Activated naive CD4-positive, alpha-beta T cell treated with anti-CD3 and anti-CD28 coated beads, Interleukin-2, amount 50 U/mL, for 16 hours (primary cell): ENCODE measurements at places on chromosomes 1 and 21.

- no peak for DNase-seq
Measured at GRCh38 chr1:2591581-2592261, 5.1 kb downstream of the PRXL2B start.

DNA sequence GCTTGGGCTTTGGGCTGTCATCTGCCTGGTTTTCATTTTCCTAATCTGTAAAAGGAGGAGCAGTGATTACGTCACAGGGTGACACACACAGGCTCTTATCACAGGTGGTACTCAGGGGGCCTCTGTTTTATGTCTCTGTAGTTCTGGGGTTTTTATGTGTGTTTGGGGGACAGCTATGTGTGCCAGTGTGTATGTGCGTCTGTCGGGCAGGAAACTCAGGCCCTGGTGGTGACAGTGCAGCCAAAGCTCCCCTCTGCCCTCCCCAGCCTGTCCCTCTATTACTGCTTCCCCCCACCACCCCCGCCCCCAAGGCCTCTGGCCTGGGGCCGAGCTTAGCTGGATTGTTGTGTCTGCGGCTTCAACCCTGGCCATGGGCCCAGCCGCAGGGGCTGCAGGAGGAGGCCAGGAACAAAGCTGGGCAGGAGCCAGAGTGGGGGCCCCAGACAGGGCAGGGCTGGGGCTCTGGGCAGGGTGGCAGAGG, 13.3 kb downstream of the MFAP2 start:
- DNase-seq: no peak

GRCh38 chr1:153922076-153922971, 448 bp downstream of the GATAD2B start:
- peak; percentile 65 for DNase-seq

GRCh38 chr1:1058921-1059493, 15.1 kb downstream of the RNF223 start:
- no peak for DNase-seq

- no peak for DNase-seq
Measured at GRCh38 chr1:238345837-238346236, 455.1 kb upstream of the ZP4 start.

GRCh38 chr1:184761969-184762485, 7.4 kb upstream of the EDEM3 start:
- no peak for DNase-seq

- no peak for DNase-seq
Measured at GRCh38 chr1:179012038-179012437, 13.7 kb upstream of the FAM20B start.

DNA sequence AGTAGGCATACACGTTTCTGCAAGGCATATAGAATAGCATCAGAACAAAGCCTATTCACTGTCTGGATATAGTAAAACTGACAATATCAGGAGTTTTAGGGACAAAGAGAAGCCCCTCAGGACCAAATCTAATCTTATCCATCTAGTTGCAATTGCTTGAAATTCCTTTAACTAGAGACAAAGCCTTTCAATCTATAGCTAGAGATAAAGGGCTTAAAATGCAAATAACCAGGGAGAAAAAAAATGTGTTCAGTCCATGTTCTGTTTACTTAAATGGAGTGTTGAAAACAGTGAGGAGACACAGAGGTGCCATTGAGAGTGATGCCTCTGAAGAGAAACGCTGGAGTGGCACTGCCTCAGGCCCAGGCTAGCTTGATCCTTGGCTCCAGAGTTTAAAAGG, 286.1 kb downstream of the DPYD start:
- no peak for DNase-seq

DNA sequence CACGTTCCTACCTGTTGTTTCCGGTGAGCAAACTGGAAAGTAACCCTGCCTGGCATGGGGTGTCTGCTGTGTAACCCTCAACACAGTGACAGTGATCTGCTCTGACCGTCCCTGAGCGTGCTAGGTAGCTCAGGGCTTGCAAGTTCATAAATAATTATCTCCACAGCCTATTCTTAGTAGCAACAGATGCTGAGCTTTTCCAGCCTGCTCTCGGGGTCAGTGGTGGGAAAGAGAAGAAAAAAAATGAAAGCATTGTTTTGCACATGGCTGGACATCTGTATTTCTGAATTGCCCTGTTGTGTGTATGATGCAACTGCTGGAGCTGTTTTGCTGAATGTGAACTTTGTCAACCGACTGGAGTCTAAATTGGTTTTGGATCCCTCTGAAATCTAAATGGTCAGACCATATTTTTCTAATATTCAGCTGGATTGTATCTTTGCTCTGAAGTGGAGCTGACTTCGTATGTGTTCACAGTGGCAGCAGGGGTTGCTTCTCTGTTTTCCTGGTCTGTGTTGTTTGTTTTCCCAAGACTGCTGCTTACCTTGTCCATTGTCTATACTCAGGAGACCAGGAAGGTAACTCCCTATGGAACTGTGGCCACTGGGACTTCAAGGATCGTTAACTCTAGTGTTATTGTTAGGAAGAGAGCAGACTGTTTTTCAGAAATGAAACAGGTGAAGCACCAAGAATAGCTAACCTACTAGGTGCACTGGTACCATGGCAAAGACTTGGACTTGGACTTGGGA, 27.0 kb downstream of the TGFB2 start:
- no peak for DNase-seq

DNA sequence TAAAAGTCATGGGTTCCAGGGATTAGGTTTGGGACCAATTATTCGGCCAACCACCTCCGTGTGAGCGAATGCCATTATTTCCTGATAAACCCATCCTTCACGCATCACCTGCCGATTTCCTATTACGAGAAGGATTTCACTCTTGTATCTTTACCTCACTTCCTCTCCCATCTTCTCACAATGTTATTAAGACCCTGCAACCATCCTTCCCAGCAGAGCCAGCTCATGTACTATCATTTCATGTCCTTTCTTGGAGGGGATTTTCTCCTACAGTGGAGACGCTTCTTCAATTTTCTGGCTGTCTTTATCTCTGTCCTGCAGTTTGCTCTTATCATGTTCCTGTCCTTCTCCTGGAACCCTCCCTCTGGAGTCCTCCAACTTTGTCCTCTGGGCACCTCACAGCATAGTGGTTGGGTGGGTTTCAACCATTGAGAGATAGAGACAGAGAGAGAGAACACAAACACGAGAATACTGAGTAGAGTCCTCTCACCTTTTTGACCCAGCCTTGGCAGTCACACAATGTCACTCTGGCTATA, 192.2 kb downstream of the DYRK1A start:
- no peak for DNase-seq

- DNase-seq: no peak
Measured at GRCh38 chr1:215777370-215777925, 210.3 kb downstream of the KCTD3 start.

DNA sequence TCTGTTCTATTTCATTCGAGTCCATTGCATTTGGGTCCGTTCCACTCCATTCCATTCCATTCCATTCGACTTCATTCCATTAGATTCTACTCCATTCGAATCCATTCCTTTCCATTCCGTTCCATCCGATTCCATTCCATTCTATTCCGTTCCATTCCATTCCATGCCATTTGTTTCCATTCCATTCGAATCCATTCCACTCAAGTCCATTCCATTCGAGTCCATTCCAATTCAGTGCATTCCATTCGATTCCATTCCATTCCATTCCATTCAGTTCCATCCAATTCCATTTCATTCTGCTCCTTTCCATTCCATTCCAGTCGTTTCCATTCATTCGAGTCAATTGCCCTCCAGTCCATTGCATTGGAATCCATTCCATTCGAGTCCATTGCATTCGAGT, 2603.7 kb upstream of the TPTE start:
- DNase-seq: no peak

DNA sequence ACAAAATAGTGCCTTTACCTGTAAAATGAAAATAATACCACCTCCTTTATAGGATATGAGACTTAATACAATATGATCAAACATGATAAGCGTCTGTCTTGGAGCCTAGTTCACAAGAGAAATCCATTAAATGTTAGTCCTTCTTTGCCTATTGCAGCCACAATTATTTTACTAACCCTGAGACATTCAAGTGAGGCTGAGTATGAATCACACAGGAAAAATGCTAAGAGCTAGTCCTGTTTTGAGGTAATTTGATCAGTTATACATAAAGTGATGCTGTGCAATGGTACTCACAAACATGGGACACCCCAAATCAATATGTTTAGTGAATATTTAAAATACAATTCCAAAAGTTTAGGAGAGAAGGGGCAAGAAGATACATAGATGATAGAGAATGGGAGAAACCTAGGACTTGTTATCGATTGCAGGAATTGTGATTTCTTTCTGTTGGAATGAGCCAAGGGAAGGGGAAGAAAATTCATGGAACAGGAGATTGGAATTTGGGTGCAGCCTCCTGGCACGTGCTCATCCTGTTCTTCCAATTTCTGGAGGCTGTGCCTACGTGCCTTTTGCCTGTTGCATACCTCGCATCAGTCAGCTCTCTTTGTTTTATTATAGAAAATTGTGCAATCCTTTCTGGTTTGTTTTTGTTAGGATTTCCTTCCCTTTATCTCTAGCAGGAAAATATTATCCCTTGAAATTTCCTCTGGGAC, 39.9 kb upstream of the BACH1 start:
- DNase-seq: no peak

GRCh38 chr21:35145626-35146233, 96.6 kb upstream of the RUNX1 start:
- DNase-seq: no peak

DNA sequence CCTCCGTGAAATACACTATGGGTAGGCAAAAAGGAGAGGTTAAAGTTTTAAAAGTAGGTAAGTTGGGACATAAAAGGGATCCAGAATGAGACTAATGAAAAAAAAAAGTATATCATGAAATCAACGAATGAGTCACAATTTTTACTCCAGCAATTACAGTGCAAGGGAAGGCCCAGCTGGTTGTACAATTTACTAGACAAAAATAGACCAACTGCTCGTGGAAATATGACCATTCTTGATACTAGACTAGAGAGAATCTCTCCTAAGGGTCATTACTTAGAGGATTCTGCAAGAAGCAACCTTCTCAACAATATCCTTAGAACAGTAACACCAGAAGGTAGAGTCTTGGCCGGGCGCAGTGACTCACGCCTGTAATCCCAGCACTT, 55.1 kb upstream of the EFHD2 start:
- DNase-seq: no peak

- DNase-seq: no peak
Measured at GRCh38 chr1:186837806-186838205, 9.1 kb downstream of the PLA2G4A start.

- no peak for DNase-seq
Measured at GRCh38 chr1:58430421-58431275, 115.9 kb downstream of the OMA1 start.

DNA sequence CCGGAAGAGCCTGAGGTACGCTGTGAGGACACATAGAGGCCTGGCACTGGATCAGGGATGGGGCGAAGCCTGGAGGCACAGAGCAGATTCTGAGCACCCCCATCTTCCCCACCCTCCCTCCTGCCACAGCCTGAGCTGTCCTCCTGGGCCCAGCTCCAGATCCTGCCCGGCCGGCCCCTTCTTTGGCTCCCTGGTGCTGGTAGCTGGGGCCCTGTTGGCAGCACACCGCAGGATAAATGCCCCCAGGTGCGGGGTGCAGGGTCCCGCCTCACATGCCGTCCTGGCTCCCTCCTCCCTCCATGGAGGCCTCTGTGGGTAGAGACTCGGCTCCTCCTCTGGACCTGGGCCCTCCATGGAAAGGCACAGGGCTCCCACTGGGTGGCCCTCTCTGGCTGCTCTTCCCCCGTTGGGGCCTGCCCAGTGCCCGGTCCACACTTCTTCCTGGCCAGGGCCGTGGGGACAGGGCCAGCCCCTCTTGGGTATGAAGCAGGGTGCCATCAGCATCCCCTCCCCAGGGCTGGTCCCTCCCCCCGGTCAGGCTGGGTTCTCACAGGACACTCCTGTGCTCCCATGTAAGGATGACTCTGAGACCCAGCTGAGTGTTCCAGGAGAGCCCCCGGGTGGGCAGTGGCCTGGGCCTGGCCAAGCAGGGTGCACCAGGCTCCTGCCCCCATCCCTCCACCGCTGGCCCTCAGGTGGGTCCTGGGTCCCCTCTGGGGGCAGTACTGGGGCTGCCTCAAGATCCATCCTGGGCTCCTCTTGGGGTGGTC, 1.1 kb upstream of the OBSCN start:
- no peak for DNase-seq

DNA sequence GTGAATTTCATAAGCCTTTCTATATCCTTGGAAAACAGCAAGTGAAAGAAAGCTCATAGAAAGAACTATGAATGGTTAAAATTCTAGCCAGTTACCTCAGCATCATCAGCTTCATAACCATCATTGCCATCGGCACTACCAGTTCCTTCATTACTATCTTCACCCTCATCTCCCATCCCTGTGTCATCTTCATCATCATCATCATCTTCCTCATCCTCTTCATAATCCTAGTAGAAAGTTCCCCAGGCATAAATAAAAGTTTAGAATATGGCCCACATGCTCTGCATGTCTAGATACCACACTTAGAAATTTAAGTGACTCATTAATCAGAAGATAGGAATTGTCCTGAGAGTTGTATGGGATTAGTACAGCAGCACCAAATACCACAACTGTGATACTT, 49.0 kb downstream of the TPR start:
- DNase-seq: no peak

- DNase-seq: no peak
Measured at GRCh38 chr1:211839106-211839505, 8.5 kb upstream of the LPGAT1 start.

DNA sequence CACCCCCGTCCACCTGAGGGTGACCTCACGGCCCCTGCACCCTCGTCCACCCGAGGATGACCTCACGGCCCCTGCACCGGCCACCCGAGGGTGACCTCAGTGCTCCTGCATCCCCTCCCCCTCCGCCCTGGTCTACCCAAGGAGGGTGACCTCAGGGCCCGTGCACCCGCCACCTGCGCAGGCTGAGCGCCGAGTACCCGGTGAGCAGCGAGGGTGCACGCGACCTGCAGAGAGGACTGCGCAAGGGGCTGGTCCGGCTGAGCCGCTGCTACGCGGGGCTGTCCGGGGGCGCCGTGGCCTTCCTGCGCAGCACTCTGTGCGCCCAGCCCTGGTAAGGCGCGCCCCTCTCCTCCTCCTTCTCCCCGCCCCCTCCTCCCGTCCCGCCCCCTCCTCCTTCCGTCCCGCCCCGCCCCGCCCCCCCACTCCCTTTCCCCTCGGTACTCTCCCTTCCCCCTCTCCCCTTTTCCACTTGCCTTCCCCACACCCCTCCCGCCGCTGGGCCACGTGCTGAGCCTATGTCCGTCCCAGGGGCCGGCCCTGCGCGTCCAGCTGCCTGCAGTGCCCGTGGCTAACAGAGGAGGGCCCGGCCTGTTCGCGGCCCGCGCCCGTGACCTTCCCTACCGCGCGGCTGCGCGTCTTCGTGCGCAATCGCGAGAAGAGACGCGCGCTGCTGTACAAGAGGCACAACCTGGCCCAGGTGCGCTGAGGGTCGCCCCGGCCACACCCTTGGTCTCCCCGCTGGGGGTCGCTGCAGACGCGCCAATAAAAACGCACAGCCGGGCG, 28.4 kb downstream of the TRIM11 start:
- DNase-seq: peak; percentile 61
